ENCODE measurements at places on chromosomes 13 and 19. TPM values are rescaled to one million over a fixed set of nuclear protein-coding genes. Genes with fewer than 3 reads are reported as not detected.

The TPTE2 gene
- total RNA-seq: not detected

The ZNF154 gene
- total RNA-seq: 9.1 TPM

The SKA3 gene
- total RNA-seq: 31.8 TPM

The LRRC8E gene
- total RNA-seq: 1.6 TPM

The C19orf67 gene
- total RNA-seq: 0.94 TPM

The ZNF415 gene
- 5.5 TPM for total RNA-seq

The MCEMP1 gene
- total RNA-seq: not detected

The PTH2 gene
- not detected for total RNA-seq

The FTL gene
- total RNA-seq: 2,437 TPM

- DNase-seq: no peak
Observed at GRCh38 chr13:21483748-21484147, 24.6 kb upstream of the ZDHHC20 start.

DNA sequence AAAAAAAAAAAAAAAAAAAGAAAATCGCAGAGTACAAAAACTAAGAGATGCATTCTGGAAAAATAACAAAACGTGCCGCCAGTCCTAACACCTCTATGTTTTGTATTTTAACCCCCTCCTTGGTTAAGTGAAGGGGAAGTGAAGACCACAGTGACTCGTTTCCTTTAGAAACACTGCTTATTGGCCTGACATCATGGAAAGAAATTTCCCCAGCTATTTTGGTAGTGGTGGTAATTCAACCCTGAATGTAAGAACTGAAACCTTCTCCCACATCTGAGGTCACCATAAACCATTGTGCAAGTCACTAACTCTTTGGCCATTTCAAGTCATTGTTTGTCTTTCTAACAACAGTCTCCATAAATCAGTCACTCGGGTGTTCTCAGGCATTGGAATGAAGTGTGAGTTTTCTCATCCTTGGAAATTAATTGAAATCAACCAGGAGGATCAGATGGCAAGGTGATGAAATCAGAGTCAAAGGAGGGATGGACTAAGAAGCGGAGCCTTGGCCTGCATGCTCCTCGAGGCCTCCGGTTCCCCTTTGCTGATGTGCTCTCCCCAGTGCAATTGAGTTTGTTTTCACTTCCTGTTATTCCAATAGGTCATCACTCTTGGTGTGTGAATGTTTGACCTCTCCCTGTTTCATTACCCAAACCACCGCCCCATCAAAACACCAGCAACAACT, 443.9 kb downstream of the FGF9 start:
- DNase-seq: no peak

DNA sequence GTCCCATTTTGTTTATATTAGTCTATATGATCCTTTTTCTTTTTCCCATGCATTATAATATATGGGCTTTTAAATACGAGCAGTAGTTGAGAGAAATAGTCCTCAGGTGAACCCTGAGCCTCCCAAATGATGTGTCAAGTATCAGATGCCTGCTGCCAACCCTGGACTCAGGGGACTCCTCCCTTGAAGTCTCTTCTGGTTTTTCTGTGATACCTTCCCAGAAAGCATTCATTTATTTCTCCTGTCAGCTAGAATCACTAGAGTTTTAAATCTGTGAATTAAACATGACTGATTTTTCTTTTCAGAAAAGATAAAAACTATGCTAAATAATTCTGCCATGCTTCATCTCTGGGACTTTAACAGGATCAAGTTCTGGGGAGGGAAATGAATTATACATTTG, 184.6 kb downstream of the LIG4 start:
- no peak for DNase-seq

DNA sequence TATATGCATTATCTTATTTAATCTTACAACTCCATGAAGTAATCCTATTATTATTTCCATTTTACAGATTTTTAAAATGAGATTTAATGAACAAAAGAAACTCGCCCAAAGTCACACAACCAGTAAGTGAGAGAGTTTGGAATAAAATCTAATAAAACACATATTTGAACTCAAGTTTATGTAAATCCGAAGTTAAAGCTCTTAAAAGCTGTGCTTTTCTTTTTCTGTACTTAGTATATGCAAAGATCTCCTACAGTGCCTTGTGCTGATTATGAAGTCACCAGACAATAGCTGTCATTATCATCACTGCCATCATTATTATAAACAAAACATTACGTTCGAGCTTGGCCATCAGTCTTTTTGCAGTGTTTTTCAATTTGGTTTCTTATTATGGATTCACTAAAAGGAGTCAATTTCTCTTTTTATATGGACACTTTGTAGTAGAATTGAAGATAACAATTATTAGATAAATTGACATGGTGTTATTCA, 29.7 kb upstream of the ENOX1 start:
- no peak for DNase-seq

DNA sequence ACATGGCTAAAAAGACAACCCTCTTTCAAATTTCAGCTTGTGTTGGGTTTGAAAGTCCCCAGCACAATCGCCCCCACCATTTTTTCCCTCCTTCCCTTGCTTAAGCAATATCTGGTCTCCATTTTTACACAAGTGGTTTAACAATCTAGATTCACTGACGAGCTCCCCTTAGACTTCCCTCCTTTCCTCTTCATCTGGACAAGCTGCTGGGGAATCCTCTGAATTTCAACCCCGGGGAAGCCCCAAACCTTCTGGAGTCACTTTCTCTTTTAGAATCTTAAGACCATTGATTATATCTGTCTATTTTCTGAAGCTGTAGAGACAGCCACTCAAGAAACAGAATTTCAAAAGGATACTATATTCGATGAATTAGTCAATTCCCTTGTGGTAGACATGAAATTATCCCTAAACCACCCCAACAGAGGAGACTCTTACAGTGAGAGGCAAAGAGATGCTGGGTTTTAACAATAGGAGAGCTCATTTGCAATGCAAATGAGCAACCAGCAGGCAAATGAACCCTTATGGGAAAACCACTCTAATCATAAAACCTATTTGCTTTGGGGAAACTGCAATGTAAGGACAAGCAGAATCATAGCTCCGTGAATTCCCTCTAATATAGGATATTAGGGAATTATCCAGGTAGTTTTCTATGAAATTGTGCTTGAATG, 78.9 kb downstream of the TEX26 start:
- DNase-seq: peak; percentile 75

DNA sequence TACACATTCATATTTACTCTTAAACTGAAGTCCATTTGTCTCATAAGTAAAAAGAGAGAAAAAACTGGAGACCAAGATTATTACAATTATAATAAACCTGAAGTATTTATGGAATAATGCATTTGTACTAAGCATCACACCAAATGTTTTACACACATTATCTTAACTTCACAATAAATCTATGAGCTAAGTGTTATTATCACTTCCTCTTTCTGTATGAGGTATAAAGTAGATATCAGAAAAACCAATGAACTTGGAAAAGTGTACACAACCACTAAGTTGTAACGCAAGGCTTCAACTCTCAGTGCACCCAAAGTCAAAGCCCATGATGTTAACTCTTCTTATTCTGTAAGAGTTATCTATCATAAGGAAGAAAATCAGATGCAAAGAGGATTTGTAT, 274.7 kb downstream of the FGF14 start:
- no peak for DNase-seq

DNA sequence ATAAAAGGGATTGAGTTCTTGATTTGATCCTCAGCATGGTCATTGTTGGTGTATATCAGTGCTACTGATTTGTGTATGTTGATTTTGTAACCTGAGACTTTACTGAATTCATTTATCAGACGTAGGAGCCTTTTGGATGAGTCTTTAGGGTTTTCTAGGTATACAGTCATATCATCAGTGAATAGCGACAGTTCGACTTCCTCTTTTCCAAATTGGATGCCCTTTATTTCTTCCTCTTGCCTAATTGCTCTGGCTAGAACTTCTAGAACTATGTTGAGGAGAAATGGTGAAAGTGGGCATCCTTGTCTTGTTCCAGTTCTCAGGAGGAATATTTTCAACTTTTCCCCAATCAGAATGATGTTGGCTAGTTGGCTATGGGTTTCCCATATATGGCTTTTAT, 27.0 kb downstream of the POMP start:
- no peak for DNase-seq

GRCh38 chr13:45232591-45232990, 31.7 kb upstream of the KCTD4 start:
- no peak for DNase-seq

DNA sequence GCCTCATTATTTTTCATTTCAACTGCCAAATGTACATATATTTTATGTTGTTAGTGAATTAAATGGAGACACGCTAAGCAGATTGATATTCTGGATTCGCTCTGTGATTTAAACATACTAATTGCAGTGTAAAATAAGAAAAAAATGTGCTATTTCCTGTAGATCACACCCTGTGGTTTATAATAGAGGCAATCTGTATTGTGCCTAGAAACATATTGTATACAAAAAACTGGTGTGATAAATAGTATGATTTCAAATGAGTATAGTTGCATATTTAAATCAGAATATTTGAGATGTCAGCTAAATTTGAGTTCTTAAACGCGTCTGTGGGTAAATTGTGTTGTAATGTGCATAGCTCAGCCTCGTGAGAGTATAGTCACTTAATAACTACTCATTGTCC, 643.9 kb downstream of the TBC1D4 start:
- DNase-seq: no peak

GRCh38 chr19:29837448-29837981, 25.7 kb downstream of the CCNE1 start:
- DNase-seq: no peak

GRCh38 chr13:48412881-48413351, at the start of gene LPAR6:
TSS of gene LPAR6 (minus strand) at chr13:48413113. CDS start at chr13:48412423, 690 bp downstream.
- peak; percentile 2 for DNase-seq

- peak; percentile 43 for DNase-seq
Observed at GRCh38 chr19:41705393-41706174, 2.8 kb upstream of the CEACAM5 start.

GRCh38 chr13:23605831-23606230, 35.6 kb downstream of the TNFRSF19 start:
- DNase-seq: no peak

GRCh38 chr13:59247171-59247570, 916.6 kb downstream of the DIAPH3 start:
- DNase-seq: no peak

- no peak for DNase-seq
Observed at GRCh38 chr19:17469092-17469480, 1.2 kb upstream of the SLC27A1 start.

All from H7 (cell line).